ENCODE measurements at places on chromosomes 13 and 19.

- no peak for DNase-seq
Observed at GRCh38 chr13:93098972-93099371, 127.6 kb upstream of the GPC6 start.

DNA sequence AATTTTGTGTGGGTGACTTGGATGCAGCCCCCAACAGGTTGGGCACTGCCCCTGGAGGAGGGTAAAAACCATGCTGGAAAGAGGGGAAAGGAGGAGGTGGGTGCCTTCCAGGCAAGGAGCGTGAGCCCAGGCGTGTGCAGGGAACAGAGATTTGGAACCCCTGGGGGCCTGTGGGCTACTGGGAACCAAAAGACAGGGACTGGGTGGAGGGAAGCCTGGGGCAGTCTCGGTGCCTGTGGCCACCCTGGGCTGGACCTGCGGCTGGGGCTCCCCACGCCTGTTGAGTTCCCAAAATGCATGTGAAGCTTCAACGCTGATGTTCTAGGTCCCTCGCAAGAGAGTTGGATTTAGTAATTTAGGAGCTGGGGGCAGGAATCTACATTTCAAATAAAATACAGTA lies 24.8 kb downstream of the GGACT start:
- no peak for DNase-seq

DNA sequence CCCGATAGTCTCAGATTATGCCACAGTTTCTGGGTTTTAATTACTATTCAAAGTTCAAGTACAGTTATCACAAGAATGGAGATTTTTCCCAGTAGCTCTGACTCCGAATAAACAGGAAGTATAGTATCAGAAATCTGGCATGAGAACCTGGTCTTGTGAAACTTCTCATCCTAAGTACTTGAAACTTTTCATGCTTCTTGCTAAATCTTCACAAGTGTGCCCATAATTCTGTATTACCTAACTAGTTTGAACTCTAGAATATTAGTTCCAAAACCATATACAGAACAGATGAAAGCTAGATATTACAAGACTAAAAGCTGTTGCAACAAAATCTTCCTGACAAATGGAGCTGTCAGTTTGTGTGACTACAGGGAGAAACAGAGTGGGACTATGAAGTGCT lies 70.5 kb upstream of the CSNK1A1L start:
- peak; percentile 92 for DNase-seq

- no peak for DNase-seq
Observed at GRCh38 chr13:76533251-76533650, 353.0 kb downstream of the KCTD12 start.

DNA sequence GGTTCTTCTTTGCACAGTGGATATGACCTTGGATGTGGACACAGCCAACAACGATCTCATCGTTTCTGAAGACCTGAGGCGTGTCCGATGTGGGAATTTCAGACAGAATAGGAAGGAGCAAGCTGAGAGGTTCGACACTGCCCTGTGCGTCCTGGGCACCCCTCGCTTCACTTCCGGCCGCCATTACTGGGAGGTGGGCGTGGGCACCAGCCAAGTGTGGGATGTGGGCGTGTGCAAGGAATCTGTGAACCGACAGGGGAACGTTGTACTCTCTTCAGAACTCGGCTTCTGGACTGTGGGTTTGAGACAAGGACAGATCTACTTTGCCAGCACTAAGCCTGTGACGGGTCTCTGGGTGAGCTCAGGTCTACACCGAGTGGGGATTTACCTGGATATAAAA lies 9.4 kb downstream of the RFPL4AL1 start:
- no peak for DNase-seq

DNA sequence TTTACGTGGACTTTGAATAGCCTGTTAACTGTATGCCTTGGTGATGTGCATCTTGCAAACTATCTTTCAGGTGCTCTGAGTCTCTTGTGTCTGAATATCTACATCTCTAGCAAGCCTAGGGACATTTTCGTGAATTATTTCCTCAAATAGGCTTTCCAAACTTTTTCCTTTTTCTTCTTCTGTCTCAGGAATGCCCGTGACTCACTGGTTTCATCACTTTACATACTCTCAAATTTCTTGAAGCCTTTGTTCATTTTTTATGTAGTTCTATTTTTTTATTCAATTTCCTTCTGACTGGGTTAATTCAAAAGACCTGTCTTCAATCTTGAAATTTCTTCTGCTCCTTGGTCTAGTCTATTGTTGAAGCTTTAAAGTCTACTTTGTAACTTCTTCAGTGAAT lies 332.2 kb downstream of the OXGR1 start:
- no peak for DNase-seq

DNA sequence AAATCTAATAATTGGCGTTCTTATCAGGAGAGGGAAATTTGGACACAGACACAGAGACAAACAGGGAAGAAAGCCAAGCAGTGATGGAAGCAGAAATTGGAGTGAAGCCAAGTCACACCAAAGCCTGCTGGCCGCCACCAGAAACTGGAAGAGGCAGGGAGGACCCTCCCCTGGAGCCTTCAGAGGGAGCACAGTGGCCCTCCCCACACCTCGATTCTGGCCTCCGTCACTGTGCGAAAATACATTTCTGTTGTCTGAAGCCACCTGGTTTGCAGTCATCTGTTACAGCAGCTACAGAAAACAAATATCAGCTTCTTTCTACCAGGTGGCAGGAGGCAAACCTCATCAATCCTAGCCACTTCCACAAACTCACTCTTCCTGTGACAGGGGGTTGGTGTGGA lies 8.3 kb upstream of the TLE6 start:
- no peak for DNase-seq

DNA sequence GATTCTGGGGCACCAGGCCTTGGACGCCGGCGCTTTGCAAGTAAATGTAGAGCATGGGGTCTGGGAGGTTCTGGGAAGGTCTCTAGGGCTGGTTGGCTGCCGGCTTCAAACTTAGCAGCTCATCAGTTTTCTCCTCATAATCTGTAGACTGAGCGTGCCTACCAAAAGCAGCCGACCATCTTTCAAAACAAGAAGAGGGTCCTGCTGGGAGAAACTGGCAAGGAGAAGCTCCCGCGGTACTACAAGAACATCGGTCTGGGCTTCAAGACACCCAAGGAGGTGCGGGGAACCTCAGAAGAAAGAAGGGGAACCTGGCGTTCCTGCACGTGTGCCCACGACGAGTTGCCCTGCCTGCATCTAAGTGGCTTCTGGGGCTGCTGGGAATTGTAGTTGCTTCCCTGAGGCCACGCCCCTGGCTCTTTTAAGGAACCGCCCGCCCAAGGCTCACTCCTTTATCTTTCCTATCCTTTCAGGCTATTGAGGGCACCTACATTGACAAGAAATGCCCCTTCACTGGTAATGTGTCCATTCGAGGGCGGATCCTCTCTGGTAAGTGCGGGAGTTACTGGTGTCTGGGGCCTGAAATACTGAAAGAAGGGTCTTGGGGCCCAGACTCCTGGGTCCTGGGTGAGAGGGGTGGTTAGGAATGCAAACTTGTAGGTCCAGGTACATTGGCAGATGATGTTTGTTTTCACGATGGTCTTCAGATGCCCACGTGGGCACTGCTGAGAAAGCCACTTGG lies 984 bp downstream of the RPS11 start:
- peak; percentile 49 for DNase-seq

DNA sequence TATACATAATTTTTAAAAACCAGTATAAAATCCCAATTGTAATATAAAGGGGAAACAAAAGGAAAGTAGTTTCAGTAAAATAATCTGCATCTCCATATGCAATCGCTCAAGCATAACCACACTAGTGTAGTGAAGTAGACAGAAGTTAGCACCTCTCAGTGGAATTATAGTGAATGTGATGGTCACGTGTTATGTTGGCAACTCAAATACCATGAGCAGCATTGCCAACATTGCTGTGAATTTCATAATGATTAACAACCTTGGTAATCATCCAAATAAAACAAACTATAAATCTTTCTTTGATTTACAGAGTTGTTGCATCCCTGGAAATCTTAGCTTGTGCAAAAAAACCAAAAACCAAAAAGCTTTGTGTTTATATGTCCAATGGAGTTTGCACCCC lies 77.3 kb upstream of the SIAH3 start:
- no peak for DNase-seq

DNA sequence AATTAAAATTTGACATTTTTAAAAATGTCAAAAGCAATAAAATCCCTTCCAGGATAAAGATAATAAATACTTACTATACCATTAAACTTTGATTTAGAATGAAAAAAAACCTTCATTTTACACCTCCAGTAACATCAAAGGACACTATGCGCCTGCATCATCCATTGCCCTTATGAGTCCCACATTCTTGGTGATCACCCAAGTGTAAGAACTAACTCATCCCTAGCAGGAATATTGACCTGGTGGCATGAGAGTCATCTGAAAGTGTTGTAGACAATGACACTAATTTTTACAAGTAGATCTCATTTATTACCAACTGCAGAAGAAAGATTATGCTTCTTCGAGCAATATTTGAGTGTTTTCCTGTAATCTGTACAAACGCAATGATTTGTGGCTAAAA lies 1128.9 kb downstream of the EFNB2 start:
- no peak for DNase-seq

GRCh38 chr13:46035066-46035465 lies 17.5 kb downstream of the ZC3H13 start:
- DNase-seq = no peak

DNA sequence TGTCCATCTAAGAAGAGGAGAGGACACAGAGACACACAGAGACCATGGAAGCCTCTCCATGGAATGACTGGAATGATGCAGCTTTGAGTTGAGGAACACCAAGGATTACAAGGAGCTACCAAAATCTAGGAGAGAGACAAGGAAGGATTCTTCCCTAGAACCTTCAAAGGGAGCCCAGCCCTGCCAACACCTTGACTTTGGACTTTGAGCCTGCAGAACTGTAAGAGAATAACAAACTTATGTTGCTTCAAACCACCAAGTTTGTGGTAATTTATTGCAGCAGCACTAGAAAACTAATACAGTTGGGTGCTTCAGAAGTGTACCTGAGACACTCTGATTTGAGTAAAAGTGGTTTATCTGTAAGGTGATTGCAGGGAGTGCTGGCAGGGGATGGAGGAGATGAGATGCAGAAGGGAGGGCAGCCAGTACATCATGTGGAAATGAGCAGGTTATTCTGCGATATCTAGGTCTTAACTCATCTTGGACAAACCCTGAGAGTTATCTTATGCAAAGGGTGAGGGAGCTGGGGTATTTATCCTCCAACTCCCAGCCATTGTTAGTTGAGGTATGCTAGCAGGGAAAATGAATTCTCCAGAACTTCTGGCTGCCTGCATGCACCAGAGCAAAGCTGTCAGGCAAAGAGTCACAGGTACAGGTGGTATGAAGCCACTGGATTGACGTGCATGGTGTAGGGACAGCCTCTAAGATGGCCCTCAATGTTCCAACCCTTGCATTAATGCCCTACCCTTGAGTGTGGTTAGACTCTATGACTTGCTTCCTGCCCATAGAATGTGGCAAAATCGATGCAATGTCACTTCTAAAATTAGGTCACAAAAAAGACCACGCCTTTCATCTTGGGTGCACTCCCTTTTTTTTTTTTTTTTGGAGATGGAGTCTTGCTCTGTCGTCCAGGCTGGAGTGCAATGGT lies 31.3 kb upstream of the ADGRL1 start:
- DNase-seq = no peak

- DNase-seq = no peak
Observed at GRCh38 chr13:112003396-112003795, 63.6 kb upstream of the SOX1 start.

- no peak for DNase-seq
Observed at GRCh38 chr13:53050151-53050550, 21.5 kb downstream of the OLFM4 start.

- DNase-seq = no peak
Observed at GRCh38 chr13:110152351-110152750, 154.6 kb downstream of the COL4A1 start.

- no peak for DNase-seq
Observed at GRCh38 chr19:54335164-54335563, 3.8 kb downstream of the LILRA4 start.

GRCh38 chr13:110944121-110944967 lies 29.5 kb upstream of the ANKRD10 start:
- peak; percentile 36 for DNase-seq

DNA sequence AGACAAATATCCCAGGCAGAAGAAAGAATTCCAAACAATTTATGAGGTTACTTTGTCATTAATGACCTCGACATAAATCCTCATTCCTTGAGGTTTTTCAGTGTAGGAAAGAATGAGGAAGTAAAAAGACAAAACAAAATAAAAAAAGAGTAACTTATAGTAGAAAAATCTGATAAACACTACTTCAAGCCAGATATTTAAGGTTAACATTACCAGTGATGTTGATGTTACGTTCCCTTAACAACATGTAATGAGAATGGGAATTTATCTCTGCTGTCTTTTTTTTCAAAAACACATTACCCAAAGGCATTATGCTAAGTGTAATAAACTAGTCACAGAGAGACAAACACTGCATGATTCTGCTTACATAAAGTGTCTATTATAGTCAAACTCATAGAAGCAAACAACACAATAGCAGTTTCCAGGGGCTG lies 935.1 kb downstream of the SLITRK1 start:
- peak; percentile 39 for DNase-seq

DNA sequence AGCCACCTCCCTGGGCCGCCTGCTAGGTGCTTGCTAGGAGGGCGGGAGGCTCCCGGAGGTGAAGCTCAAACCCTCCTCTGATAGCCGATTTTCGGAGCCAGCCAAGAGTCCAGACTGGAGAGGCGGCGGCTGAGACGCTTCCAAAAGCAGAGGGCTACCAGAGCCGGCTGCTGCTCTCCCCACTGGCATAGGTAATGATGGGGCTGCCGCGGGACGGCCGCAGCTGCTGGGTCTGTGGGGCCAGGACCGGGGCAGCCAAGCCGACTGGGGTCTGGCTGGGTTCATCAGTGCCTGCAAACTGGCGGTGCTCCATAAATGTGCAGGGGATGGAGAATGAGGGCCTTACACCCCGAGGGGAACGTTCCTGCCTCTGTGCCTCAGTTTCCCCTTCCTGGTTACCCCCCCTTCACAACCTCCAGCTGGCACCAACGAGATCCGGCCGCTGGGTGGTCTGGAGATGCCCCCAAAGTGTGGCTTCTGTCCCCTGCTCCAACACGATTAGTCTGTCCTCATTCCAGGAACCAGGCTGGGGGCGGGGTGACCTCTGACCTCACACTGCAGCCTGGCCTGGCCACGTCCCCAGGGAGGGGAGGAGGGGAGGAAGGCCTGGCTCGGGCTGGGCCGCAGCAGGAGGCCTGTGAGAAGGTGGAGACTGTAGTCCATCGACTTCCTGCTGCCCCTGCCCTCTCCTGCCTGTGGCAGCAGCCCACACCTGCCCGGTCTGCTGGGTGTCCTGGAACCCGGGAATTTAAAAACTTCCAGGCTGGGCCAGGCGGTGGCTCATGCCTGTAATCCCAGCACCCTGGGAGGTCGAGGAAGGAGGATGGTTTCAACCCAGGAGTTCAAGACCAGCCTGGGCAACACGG lies 3.8 kb upstream of the WDR18 start:
- no peak for DNase-seq
